NCI-H460 (cell line): ENCODE measurements at places on chromosomes 2 and 18. TPM values are rescaled to one million over a fixed set of nuclear protein-coding genes. Genes with fewer than 3 reads are reported as not detected.
A peak's percentile ranks its signal among the peaks of the same experiment; 100 is the strongest.

- DNase-seq = no peak
Measured at GRCh38 chr2:238388794-238389193, 37.9 kb upstream of the ASB1 start.

- DNase-seq = no peak
Measured at GRCh38 chr2:142782942-142783443, 94.5 kb upstream of the KYNU start.

DNA sequence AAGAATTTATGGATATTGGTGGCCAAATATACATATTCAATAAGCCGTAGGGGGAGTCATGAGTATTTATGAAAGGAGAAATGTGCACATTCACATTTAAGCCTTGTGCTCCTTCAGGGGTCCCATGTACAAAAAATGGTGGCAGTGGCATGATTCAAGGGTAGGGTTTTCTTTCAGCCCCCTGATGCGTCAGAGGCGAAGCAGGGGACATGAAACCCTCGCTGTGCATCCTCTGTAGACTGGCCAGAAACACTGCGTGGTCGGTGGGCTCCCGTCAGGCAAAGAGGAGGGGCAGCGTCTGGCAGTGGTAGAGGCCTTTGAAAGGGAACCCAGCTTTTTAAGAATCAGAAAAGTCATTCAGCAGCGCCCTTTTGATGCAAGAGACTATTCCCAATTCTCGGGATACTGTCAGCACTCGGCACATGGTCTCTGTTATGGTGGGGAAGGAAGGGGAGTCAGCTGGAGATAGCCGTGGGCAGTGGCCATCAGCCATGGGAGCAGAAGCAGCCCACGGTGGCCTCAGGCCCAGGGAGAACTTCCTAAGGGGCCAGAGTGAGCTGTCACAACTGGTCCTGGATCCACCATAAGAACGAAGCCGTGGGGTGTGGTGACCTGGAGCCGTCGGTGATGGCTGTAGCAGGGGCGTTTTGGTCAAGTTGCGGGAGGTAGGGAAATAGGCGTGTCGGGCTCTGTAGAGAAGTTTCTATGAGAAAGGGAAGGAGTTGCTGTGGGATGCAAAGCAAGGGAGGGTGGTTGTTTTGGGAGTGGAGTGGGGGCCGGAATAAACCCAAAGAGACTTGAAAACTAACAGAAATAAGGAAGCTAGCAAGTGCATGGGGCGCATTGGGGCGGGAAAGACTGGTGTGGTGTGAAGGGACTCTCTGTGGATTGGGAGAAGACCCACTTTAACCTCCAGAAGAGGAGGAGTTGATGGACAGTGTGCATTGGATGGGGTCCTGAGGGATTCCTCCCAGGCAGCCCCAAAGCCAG is 95.6 kb downstream of the SH3BP4 start:
- no peak for DNase-seq

DNA sequence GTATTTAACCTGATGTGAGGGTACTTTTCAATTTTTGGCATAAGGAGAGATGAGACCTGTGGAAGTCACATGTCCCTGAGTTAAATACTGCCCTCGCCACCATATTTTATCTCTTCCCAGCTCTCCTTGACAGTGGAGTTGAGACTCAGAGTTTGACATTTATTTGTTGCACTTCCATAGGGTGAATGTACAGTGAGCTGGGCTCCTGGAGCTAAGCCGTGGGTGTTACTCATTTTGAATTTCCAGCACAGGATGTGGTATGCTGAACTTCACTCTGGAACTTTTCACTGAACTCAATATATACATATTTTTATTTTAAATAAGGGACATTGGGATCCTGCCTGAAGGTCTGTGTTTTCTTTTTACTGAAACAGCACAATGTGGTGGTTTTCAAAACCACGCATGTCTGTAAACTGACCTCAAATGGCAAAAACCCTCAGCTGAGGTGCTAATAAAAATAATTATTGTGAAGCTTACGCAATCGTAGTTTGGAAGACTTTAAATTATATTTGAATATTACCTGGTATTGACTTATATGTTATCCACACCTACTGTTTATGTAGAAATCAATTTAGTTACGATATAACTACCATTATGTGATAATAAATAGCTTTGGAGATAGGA is 12.1 kb downstream of the RNF144A start:
- DNase-seq = no peak

The DSC2 gene
- total RNA-seq = 13.3 and 15.1 TPM in 2 replicates

- no peak for DNase-seq
Measured at GRCh38 chr2:165889158-165889557, 64.4 kb downstream of the TTC21B start.

DNA sequence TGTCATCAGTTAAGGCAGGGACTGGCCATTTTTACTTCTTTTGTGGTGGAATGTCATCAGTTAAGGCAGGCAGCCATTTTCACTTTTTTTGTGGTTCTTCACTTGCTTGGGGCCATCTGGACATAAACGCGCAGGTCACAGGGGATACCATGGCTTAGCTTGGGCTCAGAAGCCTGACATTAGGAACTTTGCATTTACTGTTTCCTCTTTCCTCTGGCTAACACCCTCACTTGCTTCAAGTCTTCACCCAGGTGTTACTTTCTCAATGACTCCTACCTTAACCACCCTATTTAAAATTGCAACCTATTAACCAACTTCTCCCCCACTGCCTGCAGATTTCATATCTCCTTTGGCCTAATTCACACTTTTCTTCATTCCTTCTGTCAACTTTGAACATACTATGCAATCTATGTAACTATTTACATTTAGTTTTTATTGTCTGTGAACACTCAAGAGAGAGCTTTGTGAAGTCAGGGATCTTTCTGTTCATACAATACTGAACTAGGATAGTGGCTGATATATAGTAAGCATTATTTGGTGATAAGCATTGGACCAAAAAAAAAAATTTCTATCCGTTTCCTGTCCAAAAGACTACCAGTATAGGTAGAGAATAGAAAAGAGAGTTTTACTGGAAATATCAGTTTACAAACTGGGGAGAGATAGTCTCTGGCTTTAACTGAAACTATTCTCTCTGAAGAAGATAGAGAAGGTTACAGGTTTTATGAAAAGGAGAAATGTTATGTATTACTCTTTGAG is 600.1 kb upstream of the ZNF804A start:
- no peak for DNase-seq

- no peak for DNase-seq
Measured at GRCh38 chr2:213722565-213722964, 438.3 kb downstream of the SPAG16 start.

GRCh38 chr2:18536697-18537096 is 23.8 kb downstream of the RDH14 start:
- no peak for DNase-seq

DNA sequence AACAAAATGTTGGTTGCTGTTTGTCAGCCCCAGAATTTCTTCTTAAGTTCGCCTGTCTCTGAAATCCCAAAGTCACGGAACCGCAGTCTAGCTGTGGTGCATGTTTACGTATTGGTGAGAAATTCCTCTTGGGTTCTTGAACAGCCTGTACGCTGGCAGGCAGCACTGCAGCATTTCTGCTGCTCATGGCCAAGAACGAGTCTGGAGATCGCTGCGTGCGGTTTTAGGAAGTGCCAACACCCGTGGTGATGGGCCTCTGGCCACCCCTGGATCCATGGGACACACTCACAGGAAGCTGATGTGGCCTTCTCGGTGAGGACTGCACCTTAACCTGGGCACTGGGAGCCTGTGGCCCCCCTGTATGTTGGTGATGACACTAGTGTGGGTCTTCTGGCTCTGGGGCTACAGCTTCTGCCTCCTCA is 23.7 kb downstream of the ASB1 start:
- peak; percentile 86 for DNase-seq

- DNase-seq = no peak
Measured at GRCh38 chr2:44148999-44149398, 19.7 kb upstream of the PPM1B start.

DNA sequence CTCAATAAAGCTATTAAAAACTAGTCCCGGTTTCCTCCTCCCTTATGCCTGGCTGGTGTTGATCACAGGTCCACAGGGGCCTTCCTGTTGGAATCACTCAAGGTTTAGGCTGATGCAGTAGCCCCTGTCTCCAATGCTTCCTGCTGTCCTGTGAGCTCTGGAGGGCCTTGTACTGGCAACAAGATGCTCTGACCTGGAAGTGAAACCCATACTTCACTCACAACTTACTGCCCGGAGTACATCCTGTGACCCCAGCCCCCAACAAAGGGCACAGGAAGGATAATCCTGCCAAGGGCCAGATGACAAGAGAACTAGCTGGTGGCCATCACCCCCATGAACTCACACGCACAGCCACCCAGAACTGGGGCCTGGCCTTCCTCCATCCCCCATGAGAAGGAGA is 50.3 kb downstream of the ZBTB7C start:
- DNase-seq = no peak

DNA sequence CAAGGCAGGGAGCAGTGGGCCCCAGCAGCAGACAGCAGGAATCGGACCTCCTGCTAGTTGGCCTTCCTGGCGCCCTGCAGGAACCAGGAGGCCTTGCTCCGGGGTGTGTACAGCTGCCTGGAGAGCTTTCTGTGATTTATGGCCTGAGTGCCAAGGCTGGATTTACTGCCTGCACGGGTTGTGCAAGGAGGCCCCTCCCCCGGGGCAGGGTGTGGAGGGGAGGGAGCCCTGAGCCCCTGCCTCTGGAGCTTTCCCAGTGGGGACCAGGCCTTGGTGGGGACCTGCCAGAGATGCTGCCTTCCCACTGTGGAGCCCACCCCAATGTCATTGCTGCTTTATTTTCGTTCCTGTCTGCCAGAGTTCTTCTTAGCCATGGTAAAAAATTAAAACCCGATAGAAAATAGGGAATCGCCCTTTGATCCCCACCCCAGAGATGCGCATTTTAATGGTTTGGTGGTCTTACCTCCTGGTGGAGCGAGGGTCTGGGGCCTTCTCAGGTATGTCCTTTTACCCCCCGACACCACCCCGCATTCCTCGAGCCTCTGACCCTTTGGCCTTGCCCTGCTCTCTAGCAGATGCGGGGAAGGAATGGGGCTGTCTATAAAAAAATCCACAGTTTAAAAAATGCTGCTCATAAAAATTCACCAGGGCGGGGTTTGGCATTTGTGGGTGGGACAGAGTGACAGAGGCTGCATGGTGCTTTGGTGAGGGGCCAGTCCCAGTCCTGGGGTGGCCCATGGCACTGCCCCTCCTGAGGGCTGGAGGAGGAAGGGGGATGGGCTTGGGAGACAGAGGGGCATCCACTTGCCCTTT is 6.9 kb upstream of the RALB start:
- no peak for DNase-seq

DNA sequence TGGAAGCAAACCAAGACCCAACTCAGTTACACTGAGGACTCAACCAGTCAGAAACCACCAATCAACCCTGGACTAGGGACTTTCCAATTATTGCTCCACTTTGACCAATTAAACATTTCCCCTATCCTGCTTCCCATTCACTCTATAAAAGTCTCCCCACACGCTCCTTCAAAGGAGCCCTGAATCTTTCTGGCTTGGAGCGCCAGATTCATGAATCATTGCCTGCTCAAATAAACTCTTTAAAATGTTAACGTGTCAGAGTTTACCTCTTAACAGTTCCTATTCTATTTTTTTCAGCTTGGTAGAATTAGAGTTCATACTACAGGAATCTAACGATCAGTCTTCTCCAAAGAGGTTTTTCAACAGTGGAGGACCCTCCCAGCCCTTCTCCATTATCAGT is 20.7 kb upstream of the SULT1C2 start:
- DNase-seq = no peak

The SPATA3 gene
- not detected in 2 replicates for total RNA-seq

The IL1R2 gene
- 0.37 and 1.2 TPM in 2 replicates for total RNA-seq

DNA sequence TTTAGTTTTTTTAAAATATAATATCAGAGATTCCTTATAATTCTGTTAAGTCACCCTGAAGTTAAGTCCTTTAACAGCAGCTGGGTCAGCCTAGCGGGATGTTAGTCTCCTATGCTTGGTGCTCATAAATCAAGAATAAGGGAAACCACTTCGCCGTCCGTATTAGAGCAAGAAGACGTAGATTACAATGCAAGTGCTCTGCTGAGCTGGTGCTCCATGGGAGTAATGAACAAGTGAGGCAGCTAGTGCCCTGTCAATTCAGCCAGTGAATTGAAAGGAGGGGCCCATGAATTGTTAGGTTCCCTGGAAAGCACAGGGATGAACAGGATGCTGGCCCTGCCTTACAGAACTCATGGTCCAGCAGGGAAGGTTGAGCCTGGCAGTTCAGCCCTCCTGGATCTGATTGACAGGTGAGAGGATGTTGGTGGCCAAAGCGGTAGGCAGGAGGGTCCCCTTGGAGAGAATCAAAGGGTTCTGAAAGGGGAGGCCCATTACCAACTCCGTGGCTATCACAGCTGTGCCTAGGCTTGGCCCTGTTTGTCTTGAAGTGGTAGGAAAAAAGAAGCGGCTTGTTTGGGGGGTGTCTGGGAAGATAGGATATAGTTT is 30.8 kb downstream of the PLB1 start:
- no peak for DNase-seq

The LMAN2L gene
- total RNA-seq = 13.2 and 14.3 TPM in 2 replicates

DNA sequence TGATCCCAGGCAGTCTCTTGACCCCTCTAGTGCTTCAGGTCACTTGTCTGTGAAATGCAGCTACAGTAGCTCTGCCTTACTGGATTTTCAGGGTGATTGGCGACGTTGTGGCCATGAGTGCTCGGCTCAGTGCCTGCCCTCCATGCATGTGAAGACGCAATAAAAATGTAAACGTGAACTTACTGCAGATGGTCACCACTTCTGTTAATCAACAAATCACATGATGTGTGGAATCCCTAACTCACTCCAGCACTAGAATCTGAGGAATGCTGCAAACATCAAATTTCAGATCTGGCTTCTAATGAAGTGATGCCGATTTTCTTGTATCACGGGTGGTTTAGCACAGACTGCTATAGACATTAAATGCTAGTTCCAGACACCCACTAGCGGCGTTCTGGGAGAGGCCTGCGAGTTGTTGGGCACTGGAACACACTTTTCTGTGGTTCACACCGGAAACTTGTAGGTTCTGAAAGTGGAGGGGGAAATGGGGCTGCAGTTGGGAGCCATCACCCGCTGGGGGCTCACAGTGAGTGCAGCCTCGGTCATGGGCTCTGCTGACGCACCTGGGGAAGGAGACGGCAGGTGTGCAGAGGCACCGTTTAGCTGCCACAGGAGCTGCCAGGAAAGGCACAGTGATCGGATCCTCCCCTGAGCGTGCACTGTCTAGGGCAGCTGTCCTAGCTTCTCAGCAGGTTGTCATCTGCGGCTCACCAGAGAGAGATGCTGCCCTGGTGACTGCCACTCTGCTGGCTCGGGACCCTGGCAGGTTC is 6.5 kb downstream of the CNDP1 start:
- no peak for DNase-seq

The MRPL44 gene
- 55.7 and 62.1 TPM in 2 replicates for total RNA-seq

The LYG2 gene
- not detected in 2 replicates for total RNA-seq

- DNase-seq = no peak
Measured at GRCh38 chr2:127173057-127173456, 47.0 kb downstream of the CYP27C1 start.

GRCh38 chr2:2166881-2167280 is 164.2 kb downstream of the MYT1L start:
- no peak for DNase-seq

The MALL gene
- 20.9 and 27.7 TPM in 2 replicates for total RNA-seq

GRCh38 chr2:96074156-96074555 is 39.4 kb upstream of the GPAT2 start:
- no peak for DNase-seq

The MORN2 gene
- total RNA-seq = 30.1 and 36.8 TPM in 2 replicates
